PC-3 (cell line): ENCODE measurements at places on chromosomes 16 and 17. TPM values are rescaled to one million over a fixed set of nuclear protein-coding genes. Genes with fewer than 3 reads are reported as not detected.

The NOXO1 gene
- 2.4 and 3.4 TPM in 2 replicates for total RNA-seq

The PPY gene
- total RNA-seq = not detected in 2 replicates

The NEUROD2 gene
- not detected in 2 replicates for total RNA-seq

DNA sequence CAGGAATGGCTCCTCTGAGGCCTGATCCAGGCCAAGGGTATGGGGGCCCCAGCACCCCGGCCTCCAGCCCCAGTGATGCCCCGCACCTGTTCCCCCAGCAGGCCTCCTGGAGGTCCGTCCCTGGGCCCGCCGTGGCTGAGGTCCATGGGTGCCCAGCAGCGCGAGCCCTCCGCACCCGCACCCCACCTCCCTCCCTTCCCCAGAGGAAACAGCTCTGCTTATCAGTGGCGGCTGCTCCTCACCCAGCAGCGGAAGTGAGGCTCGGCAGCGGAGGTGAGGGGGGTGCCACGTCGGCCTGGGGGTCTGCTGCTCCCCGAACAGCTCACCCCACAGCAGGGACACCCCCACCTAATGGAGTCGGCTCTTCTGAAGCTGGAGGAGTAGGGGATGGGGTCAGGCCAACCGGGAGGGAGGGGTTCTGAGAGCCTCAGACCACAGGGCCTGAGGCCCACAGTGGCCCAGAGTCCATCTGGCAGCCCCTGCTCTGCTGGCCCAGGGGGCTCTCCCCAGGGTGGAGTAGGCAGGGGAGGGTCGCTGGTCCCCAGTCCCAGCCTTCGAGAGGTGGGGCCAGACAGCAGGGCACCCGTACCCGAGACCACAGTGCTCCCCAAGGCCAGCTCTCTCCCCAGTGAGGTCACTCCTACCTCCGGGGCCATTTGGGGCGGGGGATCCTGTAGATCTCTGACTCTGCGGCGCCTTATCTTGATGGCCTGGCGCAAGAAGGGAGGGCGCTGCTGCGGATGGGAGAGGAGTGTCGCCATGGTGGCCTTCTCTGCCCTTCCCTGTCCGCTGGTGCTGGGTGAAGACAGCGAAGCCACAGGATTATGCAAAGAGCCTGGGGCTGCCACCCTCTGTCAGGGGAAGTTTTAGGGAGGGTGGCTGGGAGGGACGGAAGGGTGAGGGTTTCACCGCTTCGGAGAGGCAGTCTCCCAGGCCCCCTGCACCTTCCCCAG is at the start of gene UNC13D:
UNC13D (minus strand) TSS at position 828 of the 953 bp plus-strand sequence; CDS start at position 761, 67 bp downstream.
- H3K4me3 ChIP-seq = peak within 1 kb of the TSS; percentile 57
- peak within 1 kb of the TSS; percentile 96 for H3K27ac ChIP-seq
- H3K4me1 ChIP-seq = peaks cover 39% of the 10 kb centered on the region
- no peaks in the 10 kb centered on the region for H3K27me3 ChIP-seq
- H3K36me3 ChIP-seq = peaks cover 21% of the 10 kb centered on the region; the same call in 1 of the 2 replicates

GRCh38 chr16:30895627-30896260 is 670 bp upstream of the CTF1 start:
- no peaks in the 10 kb centered on the region for H3K27me3 ChIP-seq
- H3K36me3 ChIP-seq = no peaks in the 10 kb centered on the region
- peak overlapping the region; percentile 70; the same call in 1 of the 2 replicates for H3K4me3 ChIP-seq
- peaks cover 28% of the 10 kb centered on the region for H3K4me1 ChIP-seq
- H3K27ac ChIP-seq = peak overlapping the region; percentile 86

- peaks cover 56% of the 10 kb centered on the region for H3K27me3 ChIP-seq
- H3K4me1 ChIP-seq = no peaks in the 10 kb centered on the region
- no peak for DNase-seq
These were observed 1.2 kb downstream of the GSG1L start for GRCh38 chr16:28062261-28062846.
